Esophagus mucosa (tissue), 1 donor: ENCODE measurements at places on chromosomes 4 and X.
A peak's percentile ranks its signal among the peaks of the same experiment; 100 is the strongest.

GRCh38 chrX:14420841-14421240 is 108.5 kb upstream of the GLRA2 start:
- ATAC-seq: no peak

GRCh38 chr4:181661923-181662322 is 581.3 kb upstream of the TENM3 start:
- ATAC-seq: no peak

GRCh38 chrX:3938587-3938986 is 225.1 kb upstream of the PRKX start:
- ATAC-seq: no peak

DNA sequence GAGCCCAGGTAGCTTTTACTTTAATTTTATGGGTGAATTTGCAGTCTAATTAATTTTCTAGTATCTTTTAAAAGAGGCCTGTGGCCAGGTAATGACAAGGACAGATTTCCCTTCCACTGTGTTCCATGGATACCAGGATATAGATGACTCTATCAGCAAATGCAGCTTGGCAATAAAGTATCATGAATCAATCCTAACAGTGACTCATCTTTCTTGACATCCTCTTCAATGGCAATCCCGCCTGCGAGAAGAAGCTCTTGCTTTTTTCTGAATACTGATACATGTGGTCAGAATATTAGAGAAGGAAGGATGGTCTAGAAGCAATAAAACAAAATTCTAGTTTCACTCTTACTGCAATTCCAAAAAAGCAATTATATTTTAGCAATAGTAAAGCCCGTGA is 267.8 kb downstream of the DTHD1 start:
- no peak for ATAC-seq

- no peak for ATAC-seq
Observed at GRCh38 chr4:52052475-52052780, 1.3 kb downstream of the SPATA18 start.

- ATAC-seq: no peak
Observed at GRCh38 chrX:84216881-84217280, 28.9 kb upstream of the RPS6KA6 start.

DNA sequence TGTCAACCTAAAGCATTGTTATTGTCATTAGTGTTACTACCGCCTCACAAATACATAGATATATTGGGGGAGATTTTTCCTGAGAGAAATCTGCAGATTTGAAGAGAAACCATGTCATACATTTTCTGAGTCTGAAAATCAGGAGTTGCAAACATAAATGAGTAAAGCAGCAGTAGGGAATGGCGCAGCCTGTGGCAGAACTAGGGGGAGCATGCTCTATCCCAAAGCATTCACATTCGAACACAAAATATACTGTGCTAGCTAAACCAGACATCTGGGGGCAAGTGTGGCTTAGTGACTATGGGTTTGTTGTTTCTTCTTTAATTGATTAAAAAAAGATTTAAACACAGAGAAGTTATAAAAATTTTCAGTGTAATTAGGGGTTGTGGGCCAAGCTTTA is 83.2 kb downstream of the CPE start:
- no peak for ATAC-seq

GRCh38 chrX:24231641-24232179 is 82.2 kb downstream of the SUPT20HL2 start:
- peak; percentile 57 for ATAC-seq

- ATAC-seq: no peak
Observed at GRCh38 chr4:139188648-139189416, 11.8 kb upstream of the ELF2 start.

GRCh38 chrX:106397788-106398538 is 213.8 kb upstream of the RADX start:
- ATAC-seq: no peak

GRCh38 chrX:29824176-29824906 is 391.0 kb upstream of the MAGEB2 start:
- ATAC-seq: no peak

DNA sequence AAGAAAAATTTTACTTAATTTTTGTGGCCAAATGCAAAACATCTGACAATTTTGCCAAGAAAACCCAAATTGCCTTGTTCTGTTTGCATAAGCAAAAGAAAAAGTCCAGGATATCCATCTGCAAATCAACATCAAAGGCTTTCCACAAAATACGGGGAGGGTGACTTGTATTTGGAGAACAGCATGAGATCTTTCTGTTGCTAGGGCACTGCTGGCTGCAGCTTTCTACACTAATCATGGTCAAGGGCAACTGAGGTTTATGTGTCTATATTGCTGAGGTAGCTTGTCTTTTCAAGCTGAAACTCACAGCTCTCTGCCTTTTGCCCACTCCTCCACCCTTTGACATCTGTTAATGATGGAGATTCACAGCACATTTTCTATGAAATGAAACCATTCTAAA is 389.1 kb downstream of the NKX6-1 start:
- ATAC-seq: no peak

GRCh38 chrX:8083286-8083685 is 87.8 kb downstream of the VCX2 start:
- ATAC-seq: no peak

GRCh38 chr4:81736324-81736723 is 264.6 kb upstream of the RASGEF1B start:
- ATAC-seq: peak; percentile 87

DNA sequence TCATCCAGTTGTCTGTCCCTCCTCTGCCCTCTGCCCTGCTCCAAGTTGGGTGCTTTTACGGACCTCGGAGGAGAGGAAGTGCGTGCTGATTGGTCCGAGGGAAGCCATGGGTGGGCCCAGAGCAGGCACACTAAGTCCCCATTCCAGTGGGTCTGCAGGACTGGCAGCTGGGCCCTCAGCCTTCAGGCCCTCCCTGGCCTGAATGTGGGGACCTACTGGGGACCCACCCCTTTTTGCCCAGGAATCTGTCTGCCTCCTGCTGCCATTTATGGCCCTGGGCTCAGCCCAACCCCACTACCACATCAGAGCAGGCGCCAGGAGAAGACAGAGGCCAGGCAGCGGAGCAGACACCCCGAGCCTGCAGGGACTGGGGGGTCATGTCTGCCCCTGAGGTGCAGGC is 169.6 kb downstream of the TEX13A start:
- no peak for ATAC-seq

GRCh38 chrX:47564438-47565085 is 3.6 kb downstream of the ARAF start:
- no peak for ATAC-seq

- ATAC-seq: peak; percentile 67
Observed at GRCh38 chr4:39466747-39467146, 7.9 kb downstream of the LIAS start.

GRCh38 chrX:43860646-43861370 is 21.4 kb downstream of the MAOB start:
- ATAC-seq: peak; percentile 31

GRCh38 chr4:177313263-177313662 is 3.6 kb downstream of the NEIL3 start:
- ATAC-seq: no peak

DNA sequence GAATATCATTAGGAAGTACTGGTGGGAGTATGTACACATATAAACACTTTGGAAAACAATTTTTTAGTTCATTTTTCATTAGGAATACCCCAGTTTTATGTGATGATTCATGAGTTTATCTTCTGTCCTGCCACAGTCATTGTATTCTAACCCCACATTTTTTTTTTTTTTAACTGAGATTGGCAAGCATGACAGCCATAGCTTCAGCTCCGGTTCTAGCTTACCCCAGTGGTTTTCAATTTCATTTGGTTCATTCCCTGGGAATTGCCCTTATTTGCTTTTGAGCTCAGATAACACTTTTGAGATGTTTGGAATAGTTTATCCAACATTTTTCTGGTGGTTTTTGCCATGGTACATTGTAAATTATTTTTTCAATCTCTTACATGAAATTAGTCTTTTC is 21.0 kb upstream of the FMR1 start:
- ATAC-seq: no peak

GRCh38 chrX:16733013-16733412 is 13.6 kb downstream of the SYAP1 start:
- ATAC-seq: no peak

DNA sequence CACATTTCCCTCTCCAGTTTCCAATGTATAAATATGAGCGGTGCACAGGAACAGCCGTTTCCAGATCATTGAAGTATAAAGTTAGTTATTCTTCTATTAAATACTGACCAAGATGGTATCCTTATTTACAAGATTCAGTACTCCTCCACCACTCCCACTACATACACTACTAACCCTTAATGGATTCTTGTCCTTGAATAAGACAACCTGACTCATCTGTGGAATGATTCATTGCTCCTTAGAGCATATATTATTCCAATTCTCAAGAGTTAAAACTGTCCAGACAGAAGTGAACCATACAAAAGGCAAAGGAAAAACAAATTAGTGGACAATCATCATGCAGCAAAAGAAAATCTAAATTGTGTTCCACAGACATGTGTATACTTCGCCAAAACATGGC is 373.3 kb downstream of the IDS start:
- ATAC-seq: no peak

DNA sequence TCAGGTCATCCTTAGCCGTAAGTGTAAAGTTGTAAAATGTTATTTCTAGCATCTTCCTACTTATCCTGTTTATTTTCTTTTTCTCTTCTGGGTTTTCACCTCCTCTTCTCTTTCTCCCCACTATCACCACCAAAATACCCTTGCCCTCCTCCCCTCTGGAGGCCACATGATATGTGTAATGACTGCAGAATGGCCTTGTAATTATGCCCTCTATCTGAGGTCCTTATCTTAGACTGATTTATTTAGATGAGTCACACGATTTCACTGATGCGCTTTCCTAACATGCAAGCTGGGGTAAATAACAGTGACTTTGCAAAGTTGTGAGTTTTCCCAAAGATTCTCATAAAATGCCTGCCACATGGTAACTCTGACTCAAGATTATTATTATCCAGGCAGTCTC is 231.8 kb upstream of the GPRIN3 start:
- no peak for ATAC-seq

DNA sequence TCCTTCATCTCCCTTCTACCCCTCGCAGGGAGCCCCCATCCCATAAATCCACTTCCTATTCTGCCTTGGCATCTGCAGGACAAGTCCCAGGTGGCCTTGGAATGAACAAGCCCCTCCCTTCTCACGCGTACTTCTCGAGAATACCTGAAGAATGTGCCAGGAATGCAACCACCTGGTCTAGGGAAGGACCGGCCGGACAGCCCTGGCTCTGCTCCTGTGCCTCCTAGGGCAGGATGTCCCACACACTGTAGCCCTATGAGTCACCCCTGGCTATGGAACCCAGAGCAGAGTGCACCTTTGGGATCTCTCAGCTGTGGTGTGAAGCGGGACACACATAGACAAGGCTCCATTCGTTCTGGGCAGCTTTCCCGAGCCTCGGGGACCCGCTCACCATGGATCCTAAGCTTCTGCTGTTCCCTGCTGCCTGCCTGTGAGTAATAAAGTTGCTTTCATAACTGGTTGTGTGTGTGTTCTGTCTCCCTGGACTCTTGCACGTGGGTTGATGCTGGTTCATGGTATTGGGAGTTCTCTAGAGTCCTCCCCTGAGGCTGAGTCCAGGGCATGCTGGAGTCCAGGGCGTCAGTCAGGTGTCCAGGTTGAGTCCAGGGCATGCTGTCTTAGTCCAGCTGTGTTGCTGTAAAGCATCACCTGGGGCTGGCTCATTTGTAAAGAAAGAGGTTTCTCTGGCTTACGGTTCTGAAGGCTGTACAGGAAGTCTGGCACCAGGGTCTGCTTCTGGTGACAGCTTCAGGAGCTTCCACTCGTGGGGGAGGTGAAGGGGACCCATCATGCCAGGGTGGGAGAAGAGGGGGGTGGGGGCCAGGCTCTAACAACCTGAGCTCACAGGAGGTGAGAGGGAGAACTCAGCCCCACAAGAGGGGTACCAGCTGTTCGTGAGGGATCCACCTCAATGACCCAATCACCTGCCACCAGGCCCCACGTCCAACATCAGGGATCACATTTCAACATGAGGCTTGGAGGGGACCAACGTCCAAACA is 7.4 kb upstream of the PDE6B start:
- ATAC-seq: peak; percentile 75

- ATAC-seq: no peak
Observed at GRCh38 chr4:45131020-45131419, 404.7 kb upstream of the GNPDA2 start.

DNA sequence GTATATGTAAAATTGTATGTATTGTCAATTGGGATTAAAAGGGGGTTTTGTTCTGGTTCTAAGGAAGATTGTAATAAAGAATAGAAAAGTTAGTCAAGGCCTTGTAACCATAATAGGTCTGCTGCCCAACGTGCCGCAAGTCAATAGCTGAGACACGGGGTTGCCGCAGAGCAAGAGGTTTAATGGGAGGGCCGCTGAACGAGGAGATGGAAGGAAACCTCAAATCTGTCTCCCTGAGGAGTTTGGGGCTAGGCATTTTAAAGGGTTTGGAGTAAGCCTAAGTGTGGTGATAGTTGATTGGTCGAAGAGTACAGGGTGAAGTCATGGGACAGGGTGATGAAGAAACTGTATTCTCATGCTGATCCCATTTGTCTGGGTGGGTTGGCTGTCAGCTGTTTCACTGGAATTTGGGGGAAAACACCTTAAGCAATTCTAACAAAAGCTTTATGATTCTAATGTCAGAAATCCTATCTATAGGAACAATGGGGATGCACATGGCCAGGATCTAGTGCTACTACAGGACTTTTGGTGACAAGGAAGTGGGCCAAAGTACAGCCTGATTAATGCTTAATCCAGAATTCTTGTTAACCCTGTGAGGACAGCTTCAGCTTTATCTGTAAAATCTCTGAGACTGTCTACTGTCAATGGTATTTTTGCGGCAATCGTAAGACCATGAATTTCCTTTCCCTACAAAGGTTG is 86.9 kb downstream of the RELL1 start:
- ATAC-seq: no peak

- no peak for ATAC-seq
Observed at GRCh38 chr4:177301126-177301639, 8.5 kb upstream of the NEIL3 start.

DNA sequence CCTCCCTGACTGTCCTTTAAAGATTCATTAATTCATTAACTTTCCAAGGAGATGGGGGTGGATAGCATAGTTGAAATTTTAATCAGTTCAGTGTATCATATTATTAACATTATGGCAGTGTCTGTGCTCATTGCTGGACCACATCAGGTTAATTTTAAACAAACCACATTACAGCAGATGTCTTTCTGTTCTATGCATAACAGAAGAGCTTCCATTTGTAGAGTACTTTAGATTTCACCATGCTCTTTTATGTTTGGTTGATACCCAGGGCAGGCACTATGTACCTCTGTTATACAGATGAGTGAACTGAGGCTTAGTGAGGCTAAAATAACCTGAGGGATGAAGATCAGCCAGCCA is 41.1 kb downstream of the AFF2 start:
- no peak for ATAC-seq

GRCh38 chr4:75629239-75629638 is 1.1 kb downstream of the CDKL2 start:
- no peak for ATAC-seq

DNA sequence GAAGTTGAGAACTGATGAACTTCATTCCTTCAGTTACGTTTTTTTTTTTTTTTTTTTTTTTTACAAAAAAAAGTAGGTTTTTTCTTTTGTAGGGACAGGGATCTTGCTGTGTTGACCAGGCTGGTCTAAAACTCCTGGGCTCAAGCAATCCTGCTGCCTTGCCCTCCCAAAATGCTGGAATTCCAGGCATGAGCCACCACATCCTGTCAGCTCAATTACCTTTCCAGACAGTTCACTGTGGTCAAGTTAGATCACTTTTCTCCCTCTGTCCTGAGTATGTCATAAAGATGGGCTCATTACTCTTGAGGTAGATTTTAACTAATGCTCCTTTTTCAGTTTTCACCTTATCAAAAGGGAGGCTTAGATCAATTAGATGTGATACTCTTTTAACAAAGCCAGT is 10.8 kb upstream of the NR3C2 start:
- ATAC-seq: no peak

- no peak for ATAC-seq
Observed at GRCh38 chr4:82776925-82777542, 21.6 kb downstream of the SCD5 start.
